ENCODE measurements at places on chromosomes 6 and 20. TPM values are rescaled to one million over a fixed set of nuclear protein-coding genes. Genes with fewer than 3 reads are reported as not detected.

The GHRH gene
- not detected for total RNA-seq

The VSTM2L gene
- 0.66 TPM for total RNA-seq

The SLC17A1 gene
- not detected for total RNA-seq

The BPIFB1 gene
- not detected for total RNA-seq

The CLPSL1 gene
- total RNA-seq = not detected

The DSP gene
- 0.33 TPM for total RNA-seq

The ADGRB3 gene
- under 0.01 TPM for total RNA-seq

The VNN1 gene
- not detected for total RNA-seq

The CLVS2 gene
- total RNA-seq = 0.12 TPM

The TRIM31 gene
- total RNA-seq = not detected

The SIRPD gene
- total RNA-seq = not detected

The LBP gene
- not detected for total RNA-seq

The CPNE5 gene
- total RNA-seq = under 0.01 TPM

The FNDC1 gene
- under 0.01 TPM for total RNA-seq

The BCLAF1 gene
- 103 TPM for total RNA-seq

The JPH2 gene
- 3.0 TPM for total RNA-seq

The C2 gene
- total RNA-seq = 2.0 TPM

The GSTA2 gene
- total RNA-seq = not detected

The PLEKHG1 gene
- total RNA-seq = 1.3 TPM

The REM1 gene
- total RNA-seq = not detected

The ID4 gene
- total RNA-seq = 15.8 TPM

The STMND1 gene
- not detected for total RNA-seq

The IPCEF1 gene
- total RNA-seq = under 0.01 TPM

The PNLDC1 gene
- total RNA-seq = not detected

The SLC22A7 gene
- total RNA-seq = not detected

The MUC21 gene
- not detected for total RNA-seq

The HLA-C gene
- total RNA-seq = 124 TPM

The WFDC2 gene
- not detected for total RNA-seq

The ULBP3 gene
- 9.9 TPM for total RNA-seq

The C6orf62 gene
- total RNA-seq = 141 TPM

The TP53INP2 gene
- total RNA-seq = 1.3 TPM

The MCM9 gene
- total RNA-seq = 14.1 TPM

The GRM1 gene
- not detected for total RNA-seq

The POM121L2 gene
- total RNA-seq = not detected

The SAPCD1 gene
- 1.2 TPM for total RNA-seq

The BPIFB4 gene
- not detected for total RNA-seq

The C6orf58 gene
- total RNA-seq = not detected

The CTCFL gene
- total RNA-seq = not detected

The NELFE gene
- 171 TPM for total RNA-seq

The RBM24 gene
- 7.0 TPM for total RNA-seq

The SAMD3 gene
- total RNA-seq = 14.4 TPM

The LAMA2 gene
- total RNA-seq = 58.3 TPM

The TMEM74B gene
- not detected for total RNA-seq

The CD93 gene
- total RNA-seq = 1.00 TPM

The PNPLA1 gene
- not detected for total RNA-seq

The DYNLT2 gene
- 1.5 TPM for total RNA-seq

The RSPO4 gene
- total RNA-seq = not detected

The GNMT gene
- 0.25 TPM for total RNA-seq

The GCM1 gene
- not detected for total RNA-seq

The RRAGD gene
- 2.3 TPM for total RNA-seq

The ULBP2 gene
- total RNA-seq = 2.6 TPM

The OR12D2 gene
- total RNA-seq = not detected

The SNAP91 gene
- 2.9 TPM for total RNA-seq

The CYP24A1 gene
- not detected for total RNA-seq

Measured in uterine smooth muscle cell (primary cell).